GM23248 (cell line): ENCODE measurements at places on chromosomes 2 and 18.
A peak's percentile ranks its signal among the peaks of the same experiment; 100 is the strongest.

DNA sequence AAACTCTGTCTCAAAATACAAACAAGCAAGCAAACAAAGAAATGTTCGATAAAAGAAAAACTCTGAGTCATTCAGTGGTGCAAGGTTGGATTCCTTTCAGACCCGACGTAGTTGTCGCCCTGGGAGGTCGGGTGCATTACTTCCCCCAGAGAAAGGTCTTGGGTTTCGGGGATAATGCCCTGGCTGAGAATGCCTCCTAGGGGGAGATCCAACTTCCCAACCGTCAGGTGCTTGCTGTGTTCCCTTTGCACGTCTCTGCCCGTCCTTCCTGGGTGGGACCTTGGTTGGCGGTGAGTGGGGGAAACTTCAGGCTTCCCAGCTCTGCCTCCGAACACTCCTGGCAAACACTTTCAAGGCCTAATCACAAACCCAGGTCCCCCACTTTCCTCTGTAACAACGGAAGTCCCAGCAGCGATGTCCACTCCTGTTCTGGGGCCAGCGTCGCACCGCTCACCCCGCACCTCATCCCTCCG is 609 bp downstream of the TPGS2 start:
- H3K36me3 ChIP-seq, result no peaks in the 10 kb centered on the region
- no peaks in the 10 kb centered on the region for H3K27me3 ChIP-seq
- peak overlapping the region; percentile 86 for H3K4me3 ChIP-seq
- H3K4me1 ChIP-seq, result peaks cover 21% of the 10 kb centered on the region
- peak; percentile 78 for DNase-seq

- H3K4me1 ChIP-seq, result no peaks in the 10 kb centered on the region
- H3K27ac ChIP-seq, result no peak overlapping the region
- H3K4me3 ChIP-seq, result peak overlapping the region; percentile 80
- H3K36me3 ChIP-seq, result no peaks in the 10 kb centered on the region
- no peak for DNase-seq
Measured at GRCh38 chr2:70965506-70965905, 12.9 kb upstream of the ANKRD53 start.

- DNase-seq, result no peak
- H3K4me3 ChIP-seq, result no peak overlapping the region
- H3K27ac ChIP-seq, result no peak overlapping the region
- no peaks in the 10 kb centered on the region for H3K4me1 ChIP-seq
- no peaks in the 10 kb centered on the region for H3K36me3 ChIP-seq
Measured at GRCh38 chr2:129705085-129705484, 274.4 kb upstream of the RAB6C start.

GRCh38 chr2:178700922-178701342 is 106.3 kb downstream of the TTN start:
- DNase-seq, result peak; percentile 55
- H3K36me3 ChIP-seq, result no peaks in the 10 kb centered on the region
- no peaks in the 10 kb centered on the region for H3K4me1 ChIP-seq
- no peak overlapping the region for H3K4me3 ChIP-seq
- H3K27me3 ChIP-seq, result no peaks in the 10 kb centered on the region
- H3K27ac ChIP-seq, result no peak overlapping the region

DNA sequence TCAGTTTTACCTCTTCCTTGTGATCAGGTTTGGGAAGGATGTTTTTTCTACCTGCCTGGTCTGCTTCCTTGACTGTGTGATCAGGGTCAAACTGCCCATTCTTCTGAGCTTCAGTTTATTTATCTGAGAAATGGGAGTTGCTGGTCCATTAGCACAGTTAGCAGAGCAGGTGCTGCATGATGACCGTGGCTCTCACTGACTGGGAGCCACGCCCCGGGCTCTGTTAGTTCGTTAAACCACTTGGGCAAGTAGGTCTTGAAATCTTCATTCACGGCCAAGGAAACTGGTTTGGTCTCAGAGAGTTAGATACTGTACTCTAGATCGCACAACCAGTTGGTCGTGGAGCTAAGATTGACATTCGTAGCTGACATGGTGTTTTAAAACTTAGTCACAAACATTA is 41.7 kb downstream of the INPP5D start:
- no peaks in the 10 kb centered on the region for H3K4me1 ChIP-seq
- peaks cover 12% of the 10 kb centered on the region; the same call in 1 of the 2 replicates for H3K27me3 ChIP-seq
- H3K27ac ChIP-seq, result no peak overlapping the region
- H3K36me3 ChIP-seq, result no peaks in the 10 kb centered on the region

GRCh38 chr2:27148801-27149439 is at the start of gene TCF23:
TCF23 (plus strand) TSS chr2:27149004; CDS start chr2:27149134, 130 bp downstream.
- no peak within 1 kb of the TSS for H3K4me3 ChIP-seq
- H3K27ac ChIP-seq, result no peak within 1 kb of the TSS
- H3K27me3 ChIP-seq, result 0 out of 2 replicates have a peak, but pooled peaks cover 5% of the 10 kb centered on the region

DNA sequence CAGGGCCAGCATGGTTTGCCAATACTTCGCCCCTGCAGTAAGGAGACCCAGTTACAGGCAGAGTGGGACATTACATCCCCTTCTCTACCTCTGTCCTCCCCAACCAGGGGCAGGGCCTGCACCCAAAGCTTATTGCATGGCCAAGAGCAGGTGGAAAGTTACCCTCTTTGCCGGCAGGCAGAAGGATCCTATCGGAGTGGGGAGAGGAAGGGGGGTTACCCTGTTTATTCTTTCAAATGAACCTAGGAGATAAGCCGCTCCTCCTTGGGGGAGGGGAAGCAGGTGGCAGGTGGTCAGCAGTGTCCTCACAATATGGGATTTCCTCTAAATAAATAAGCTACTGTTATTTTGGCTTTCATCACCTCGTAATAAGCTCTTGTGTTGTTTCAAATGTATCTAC is 53.9 kb downstream of the SPATS2L start:
- no peaks in the 10 kb centered on the region; the same call in 1 of the 2 replicates for H3K36me3 ChIP-seq
- DNase-seq, result no peak
- no peaks in the 10 kb centered on the region for H3K27me3 ChIP-seq

DNA sequence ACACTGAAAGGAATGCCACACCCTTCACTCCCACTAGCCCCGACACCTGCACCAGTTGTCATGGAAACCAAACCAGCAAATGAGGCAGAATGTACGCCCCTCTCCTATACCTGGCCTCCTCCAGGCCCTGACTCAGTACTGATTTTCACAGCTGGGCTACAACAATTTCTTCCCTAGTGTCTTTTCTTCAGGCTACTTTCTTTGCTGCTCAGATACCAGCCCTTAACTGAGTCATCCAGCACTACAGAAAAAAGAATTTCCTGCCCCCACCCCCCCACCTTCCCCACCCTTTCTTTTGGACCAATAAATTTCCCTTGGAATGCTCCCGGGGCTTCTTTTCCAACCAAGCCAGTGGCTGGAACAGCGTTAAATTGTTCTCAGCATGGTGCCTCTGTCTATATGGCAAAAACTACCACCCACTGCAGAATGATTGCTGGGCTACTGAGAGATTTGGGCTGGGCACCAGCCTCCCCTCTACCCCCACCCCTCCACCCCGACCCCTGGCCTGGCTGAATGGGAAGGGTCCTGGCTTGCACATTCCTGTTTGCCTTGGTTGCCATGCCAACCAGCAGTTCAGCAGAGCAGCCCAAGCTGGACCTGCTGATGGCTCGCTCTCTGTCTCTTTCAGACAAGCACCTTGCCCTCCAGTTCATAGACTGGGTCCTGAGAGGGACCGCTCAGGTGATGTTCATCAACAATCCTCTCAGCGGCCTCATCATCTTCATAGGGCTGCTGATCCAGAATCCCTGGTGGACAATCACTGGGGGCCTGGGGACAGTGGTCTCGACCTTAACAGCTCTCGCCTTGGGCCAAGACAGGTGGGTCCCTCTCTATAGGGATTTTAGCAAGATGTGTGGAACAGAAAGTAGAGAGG is 11.3 kb downstream of the SLC14A2 start:
- peak; percentile 69 for DNase-seq
- 0 out of 2 replicates have a peak overlapping the region, but pooled peaks have one; percentile 14 for H3K27ac ChIP-seq
- peak overlapping the region; percentile 22; the same call in 1 of the 2 replicates for H3K4me3 ChIP-seq
- no peaks in the 10 kb centered on the region for H3K36me3 ChIP-seq
- H3K4me1 ChIP-seq, result peaks cover 26% of the 10 kb centered on the region
- H3K27me3 ChIP-seq, result peaks cover 14% of the 10 kb centered on the region; the same call in 1 of the 2 replicates

GRCh38 chr2:173990245-173990644 is 25.1 kb upstream of the SP3 start:
- H3K4me1 ChIP-seq, result peaks cover 16% of the 10 kb centered on the region
- H3K27me3 ChIP-seq, result no peaks in the 10 kb centered on the region
- no peak overlapping the region for H3K4me3 ChIP-seq
- DNase-seq, result no peak

DNA sequence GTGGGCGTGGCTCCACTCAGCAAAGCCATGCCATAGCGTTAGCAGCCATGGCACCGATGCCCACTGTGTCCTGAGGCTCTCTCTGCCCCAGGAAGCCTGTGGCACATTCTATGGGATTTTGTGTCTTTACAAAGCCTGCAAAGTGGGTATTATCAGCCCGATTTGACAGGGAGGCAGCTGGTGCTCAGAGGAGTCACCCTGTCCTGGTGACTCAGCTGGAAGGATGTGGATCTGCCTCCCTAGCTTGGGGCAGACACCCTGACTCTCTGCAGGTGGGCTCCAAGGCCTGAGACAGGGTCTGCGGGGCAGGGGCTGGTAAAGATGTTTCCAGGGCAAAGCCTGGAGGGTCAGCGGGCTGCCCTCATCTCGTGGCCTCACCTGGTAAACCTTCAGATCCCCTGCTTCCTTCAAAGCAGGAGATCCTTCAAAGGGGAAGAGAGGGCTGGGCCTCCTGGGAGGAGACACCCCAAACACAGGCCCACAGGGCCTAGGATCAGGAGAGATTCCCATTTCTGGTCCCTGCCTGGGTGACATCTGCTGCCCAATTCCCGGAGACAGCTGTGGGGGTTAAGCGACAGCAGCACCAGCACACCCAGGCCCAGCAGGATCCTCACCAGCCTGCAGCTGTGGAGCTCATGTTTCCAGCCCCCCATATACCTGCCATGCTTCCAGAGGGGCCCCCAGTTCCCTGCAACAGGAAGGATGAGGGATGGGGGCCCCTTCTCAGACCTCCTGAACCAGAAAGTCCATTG is 3.0 kb upstream of the ASB1 start:
- no peaks in the 10 kb centered on the region for H3K36me3 ChIP-seq
- peak overlapping the region; percentile 76 for H3K27ac ChIP-seq
- peaks cover 47% of the 10 kb centered on the region for H3K4me1 ChIP-seq
- DNase-seq, result peak; percentile 78
- H3K27me3 ChIP-seq, result no peaks in the 10 kb centered on the region

DNA sequence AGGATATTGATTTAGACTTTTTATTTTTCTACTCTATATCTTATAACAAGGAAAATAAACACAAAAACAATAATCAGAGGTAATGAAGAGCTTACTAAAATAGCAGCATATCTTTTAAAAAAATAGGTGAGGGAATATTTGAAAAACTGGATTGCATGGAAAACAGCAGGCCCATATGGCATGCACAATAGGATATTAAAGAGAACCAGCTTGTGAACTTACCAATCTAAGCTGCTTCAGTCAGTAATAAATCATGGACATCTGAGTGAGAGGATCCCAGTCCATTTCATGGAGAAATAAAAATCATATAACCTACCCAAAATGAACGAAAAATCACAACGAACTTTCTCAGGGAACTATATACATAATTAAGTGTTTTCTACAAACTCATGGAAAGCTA is 634.6 kb downstream of the ADCYAP1 start:
- no peaks in the 10 kb centered on the region for H3K36me3 ChIP-seq
- H3K4me3 ChIP-seq, result no peak overlapping the region
- no peak for DNase-seq
- H3K4me1 ChIP-seq, result no peaks in the 10 kb centered on the region
- H3K27ac ChIP-seq, result no peak overlapping the region

GRCh38 chr18:6024745-6025248 is 129.5 kb upstream of the TMEM200C start:
- H3K27ac ChIP-seq, result no peak overlapping the region

DNA sequence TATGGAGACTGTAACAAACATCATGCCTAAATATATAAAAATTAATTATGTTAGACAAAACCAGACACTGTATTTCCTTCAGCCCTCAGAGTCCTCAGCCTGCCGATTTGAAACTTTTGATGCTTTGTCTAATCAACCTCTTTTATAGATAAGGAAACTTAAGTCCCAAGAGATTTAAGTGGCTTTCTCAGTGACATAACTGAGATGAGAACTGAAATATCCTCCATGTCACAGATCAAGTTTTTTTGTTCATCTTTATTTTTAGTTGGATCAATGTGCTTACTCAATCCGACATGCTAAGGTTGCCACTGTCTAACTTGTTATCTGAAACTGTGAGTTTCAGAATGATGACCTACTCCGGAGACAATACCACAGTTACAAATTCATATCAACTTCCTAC is 72.3 kb downstream of the BARD1 start:
- H3K4me3 ChIP-seq, result no peak overlapping the region
- no peak overlapping the region for H3K27ac ChIP-seq
- no peaks in the 10 kb centered on the region for H3K36me3 ChIP-seq
- no peaks in the 10 kb centered on the region for H3K4me1 ChIP-seq
- no peak for DNase-seq

DNA sequence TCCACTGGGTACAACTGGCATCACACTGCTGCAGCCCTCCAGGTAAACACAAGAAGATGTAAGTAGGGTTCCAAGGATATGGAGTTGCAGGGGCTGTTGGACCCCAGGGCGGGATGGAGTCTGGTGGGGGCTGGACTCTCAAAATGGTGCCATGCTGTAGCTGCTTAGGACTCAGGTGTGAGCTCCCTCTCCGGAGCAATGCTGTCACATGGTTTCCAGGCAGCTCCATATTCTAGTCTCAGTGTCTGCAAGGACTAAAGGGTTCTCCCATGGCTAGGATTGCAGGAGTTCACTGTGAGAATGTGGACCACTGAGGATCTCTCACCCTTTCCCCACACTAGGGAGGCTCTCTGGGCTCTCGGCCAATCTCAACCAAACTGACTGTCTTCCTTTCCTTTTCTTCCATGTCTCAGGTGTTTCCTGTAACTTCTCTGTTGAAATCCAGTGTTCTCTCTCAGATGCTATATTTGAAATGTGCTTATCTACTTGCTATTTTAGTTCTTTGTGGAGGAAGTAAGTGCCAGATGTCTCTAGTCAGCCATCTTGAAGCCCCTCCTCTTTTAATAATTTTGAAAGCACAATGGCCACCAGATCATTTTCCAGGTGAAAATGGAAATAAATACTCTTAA is 57.6 kb downstream of the CCNT2 start:
- no peaks in the 10 kb centered on the region for H3K27me3 ChIP-seq
- H3K4me1 ChIP-seq, result no peaks in the 10 kb centered on the region
- no peak for DNase-seq
- H3K4me3 ChIP-seq, result no peak overlapping the region
- no peak overlapping the region for H3K27ac ChIP-seq

- no peak overlapping the region for H3K27ac ChIP-seq
- no peaks in the 10 kb centered on the region for H3K27me3 ChIP-seq
- DNase-seq, result no peak
- peaks cover 25% of the 10 kb centered on the region for H3K4me1 ChIP-seq
Measured at GRCh38 chr2:27019931-27020855, 12.6 kb upstream of the TMEM214 start.

GRCh38 chr2:231452799-231453508 is 11.3 kb downstream of the NCL start:
- no peak overlapping the region for H3K27ac ChIP-seq
- no peak for DNase-seq
- no peaks in the 10 kb centered on the region for H3K4me1 ChIP-seq
- H3K4me3 ChIP-seq, result no peak overlapping the region
- H3K36me3 ChIP-seq, result peaks cover 52% of the 10 kb centered on the region

- no peaks in the 10 kb centered on the region for H3K4me1 ChIP-seq
- H3K36me3 ChIP-seq, result no peaks in the 10 kb centered on the region; the same call in 1 of the 2 replicates
- no peak overlapping the region for H3K27ac ChIP-seq
- H3K4me3 ChIP-seq, result no peak overlapping the region
Measured at GRCh38 chr2:238081150-238081549, 19.0 kb upstream of the ESPNL start.

GRCh38 chr2:70837980-70838925 is 2.6 kb upstream of the CD207 start:
- H3K36me3 ChIP-seq, result no peaks in the 10 kb centered on the region
- peaks cover 13% of the 10 kb centered on the region for H3K27me3 ChIP-seq
- DNase-seq, result no peak
- H3K4me3 ChIP-seq, result no peak overlapping the region
- no peak overlapping the region for H3K27ac ChIP-seq
